ENCODE measurements at places on chromosomes 5 and 9.

GRCh38 chr9:80030801-80031200 is 459.0 kb downstream of the TLE4 start:
- DNase-seq, result peak; percentile 14

- DNase-seq, result no peak
Measured at GRCh38 chr9:31486630-31487029, 897.8 kb upstream of the ACO1 start.

DNA sequence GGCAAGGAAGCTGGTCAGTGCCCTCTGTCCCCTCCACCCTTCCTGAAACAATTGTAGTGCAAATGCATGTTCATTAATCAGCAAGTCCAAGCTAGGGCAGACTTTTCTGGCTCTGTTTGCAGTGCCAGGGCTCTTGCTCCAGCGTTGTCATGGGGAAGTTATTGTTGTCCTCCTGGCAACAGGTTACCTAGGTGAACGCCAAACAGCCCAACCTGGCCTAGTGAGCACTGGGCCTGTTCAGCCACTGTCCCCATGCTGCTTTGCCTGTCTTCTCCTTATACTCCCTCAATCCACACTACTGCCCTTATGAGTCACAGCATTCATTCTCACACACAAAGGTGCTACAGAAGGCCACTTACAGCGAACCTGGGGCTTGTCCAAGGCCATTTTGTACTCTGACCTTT is 34.5 kb upstream of the GLIS3 start:
- DNase-seq, result no peak

- no peak for DNase-seq
Measured at GRCh38 chr5:11075035-11075805, 314.2 kb upstream of the DAP start.

DNA sequence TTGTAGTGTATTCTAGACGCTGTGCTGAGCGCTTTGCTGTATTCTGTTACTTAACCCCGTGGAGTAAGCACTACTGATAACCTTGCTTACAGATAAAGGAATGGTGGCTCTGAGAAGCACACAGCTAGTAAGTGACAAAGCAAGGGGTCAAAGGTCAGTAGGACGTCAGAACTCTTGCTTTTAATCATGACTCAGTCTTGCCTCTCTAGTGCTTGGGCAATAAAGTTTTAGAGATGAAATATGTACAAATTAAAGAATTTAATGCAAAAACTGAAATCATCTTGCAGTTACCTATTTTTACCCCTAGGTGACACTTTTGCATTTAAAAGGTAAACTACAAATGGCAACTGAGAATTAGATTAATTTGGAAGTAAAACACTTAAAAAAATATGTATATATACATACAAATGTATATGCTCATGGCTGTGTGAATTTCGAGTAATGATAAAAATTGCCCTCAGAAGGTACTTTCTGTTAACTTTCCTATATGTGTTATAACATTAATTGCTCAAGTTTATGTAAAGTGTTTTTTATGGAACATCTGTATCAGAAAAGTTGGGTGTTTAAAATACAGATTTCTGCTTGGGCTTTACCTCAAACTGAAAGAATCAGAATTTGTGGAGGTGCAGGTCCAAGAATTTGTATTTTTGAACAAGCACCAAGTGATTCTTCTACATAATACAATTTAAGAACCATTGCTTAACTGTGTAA is 175.1 kb upstream of the DAB2 start:
- peak; percentile 90 for DNase-seq

DNA sequence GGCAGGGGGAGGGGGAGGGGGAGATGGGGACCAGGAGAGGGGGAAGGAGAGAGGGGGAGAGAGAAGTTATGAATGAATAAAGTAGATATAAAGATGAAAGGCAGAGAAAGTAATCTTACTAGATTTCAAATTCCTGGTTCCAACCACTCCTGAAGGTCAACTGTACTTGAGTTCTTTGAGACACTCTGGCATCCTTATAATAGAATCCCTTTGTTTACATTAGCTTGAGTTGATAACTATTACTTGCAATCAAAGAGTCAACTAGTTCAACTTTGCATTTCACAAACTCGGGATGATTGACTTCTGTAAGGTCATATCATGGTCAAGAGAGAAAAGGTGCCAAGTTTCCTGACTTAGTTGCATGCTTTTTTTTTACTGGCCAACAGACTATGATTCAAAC is 42.2 kb downstream of the BAAT start:
- peak; percentile 5 for DNase-seq

DNA sequence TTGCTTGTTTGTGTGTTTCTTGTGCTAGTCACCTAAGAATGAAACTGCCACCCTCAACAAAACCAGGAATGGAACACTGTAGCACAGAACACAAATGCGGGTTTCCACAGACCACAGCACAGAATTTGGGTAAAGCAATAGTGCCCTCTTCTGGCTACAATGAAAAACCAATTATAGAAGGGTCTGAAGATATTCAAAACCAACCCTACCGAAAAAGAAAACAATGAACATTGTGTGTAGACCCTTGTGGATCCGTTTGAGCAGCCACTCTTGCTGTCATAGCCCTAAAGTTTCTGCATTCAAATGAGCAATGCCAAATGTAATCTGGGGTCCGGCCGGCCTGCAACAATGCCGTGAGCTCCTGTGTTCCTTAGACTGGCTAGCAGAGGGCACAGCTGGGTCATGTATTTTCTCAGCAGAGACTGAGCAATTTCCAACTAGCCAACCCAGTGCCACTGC is 8.3 kb upstream of the ENC1 start:
- DNase-seq, result peak; percentile 71

- DNase-seq, result peak; percentile 53
Measured at GRCh38 chr5:111507276-111507675, 5.1 kb downstream of the STARD4 start.

- DNase-seq, result peak; percentile 13
Measured at GRCh38 chr5:150700246-150700593, 642 bp downstream of the RBM22 start.

- DNase-seq, result no peak
Measured at GRCh38 chr5:45162974-45163373, 354.2 kb downstream of the MRPS30 start.

GRCh38 chr9:33907347-33907746 is 90.4 kb downstream of the UBE2R2 start:
- no peak for DNase-seq

GRCh38 chr5:137179203-137179602 is 319.9 kb downstream of the SPOCK1 start:
- DNase-seq, result no peak

GRCh38 chr5:90640484-90641059 is 82.0 kb downstream of the ADGRV1 start:
- DNase-seq, result peak; percentile 1

DNA sequence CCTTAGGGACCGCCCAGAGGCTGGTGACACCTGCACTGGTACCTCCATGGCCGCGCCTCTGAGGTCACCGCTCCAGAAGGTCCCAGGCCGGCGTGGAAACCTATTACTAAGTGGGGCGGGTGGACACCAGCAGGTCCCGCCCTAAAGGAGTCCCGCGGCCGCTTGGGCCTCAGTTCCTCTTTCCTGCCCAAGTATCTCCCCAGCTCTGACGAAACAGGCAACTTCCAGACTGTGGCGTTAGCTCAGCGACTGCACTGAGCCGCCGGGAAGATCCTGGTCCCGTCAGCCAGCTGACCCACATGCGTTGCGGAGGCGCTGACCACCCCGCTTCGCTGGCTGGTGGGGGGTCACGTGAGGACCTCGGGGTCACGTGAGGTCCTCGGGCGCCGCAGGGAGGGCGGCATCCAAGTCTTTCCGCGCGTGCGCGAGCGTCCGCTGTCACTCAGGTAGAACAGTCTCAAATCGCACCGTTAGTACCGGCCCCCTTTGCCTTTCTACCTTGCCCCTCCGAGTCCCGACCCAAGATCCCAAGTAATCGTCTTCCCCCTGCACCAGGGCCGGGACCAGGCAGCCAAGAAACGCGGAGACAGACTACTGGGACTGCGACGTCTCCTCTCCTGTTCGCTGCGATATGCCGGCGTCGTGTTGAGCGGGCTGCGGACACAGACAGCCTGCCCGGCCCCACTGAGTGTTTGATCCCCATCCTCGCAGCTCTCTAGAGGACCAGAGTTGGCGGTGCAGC is 53.7 kb upstream of the KDM4C start:
- DNase-seq, result peak; percentile 80

DNA sequence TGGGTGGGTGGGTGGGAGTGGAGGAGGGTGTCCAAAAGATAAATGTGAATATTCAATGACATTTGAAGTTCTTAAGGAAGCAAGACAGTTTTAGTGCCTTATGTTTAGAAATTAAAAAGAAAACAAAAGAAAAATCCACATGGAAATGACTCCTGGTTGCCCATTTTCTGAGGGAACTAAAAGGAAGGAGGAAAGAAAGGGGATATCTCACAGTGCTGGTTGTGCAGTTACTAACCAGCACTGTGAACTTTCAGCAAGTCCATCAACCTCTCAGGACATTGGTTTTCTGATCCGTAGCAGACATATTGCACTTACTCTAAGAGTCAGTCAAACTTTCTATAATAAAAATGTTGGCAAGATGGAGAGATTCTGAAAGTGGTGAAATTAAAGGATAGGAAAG is 431.0 kb upstream of the CLINT1 start:
- DNase-seq, result no peak

DNA sequence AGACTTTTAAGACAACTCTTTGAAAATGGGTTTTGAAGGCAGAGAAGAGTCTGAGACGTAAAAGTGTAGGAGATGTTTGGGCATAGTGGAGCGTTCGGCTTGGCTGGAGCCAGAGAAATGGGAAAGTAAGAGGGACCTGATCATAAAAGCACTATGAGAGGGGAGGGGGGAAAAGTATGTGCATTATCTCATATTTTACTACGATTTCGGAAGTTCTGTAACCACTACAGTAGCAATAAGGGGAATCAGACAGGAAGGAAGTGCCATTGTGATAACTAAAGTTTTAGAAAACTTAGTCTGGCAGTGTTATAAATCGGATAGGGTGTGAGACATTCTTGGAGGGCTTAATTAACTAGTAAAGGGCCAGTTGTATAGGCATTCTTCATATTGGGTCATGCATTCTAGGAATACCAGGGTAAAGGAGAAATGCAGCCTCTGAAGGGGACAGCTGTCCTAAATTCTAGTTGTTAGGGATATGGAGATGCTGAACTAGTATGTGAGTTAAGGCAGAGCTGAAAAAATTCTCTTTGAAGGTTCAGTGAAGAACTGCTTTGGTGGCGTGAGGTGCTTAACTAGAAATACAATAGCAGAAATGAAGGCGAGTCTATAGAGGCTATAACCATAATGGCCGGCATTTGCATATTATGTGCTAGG is 83.8 kb upstream of the FREM1 start:
- no peak for DNase-seq

DNA sequence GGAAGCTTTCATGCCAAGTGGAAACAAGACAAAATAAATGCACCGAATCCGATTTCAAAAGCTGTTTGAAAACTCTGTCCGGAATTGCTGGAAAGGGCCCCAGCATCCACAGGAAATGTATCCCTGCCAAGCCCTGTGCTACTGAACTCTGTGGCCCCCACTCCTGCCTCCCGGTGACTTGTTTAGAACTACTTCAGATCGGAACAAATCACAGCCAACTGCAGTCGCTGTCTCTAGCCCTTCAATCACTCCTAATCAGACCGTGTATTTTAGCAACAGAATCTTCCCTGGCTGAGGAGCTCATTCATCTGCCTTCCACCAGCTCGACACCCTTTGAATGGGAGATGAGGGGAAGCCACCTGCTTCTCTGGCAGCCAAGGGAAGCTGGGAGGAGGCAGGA is 94.1 kb downstream of the KCNIP1 start:
- DNase-seq, result no peak

- peak; percentile 9 for DNase-seq
Measured at GRCh38 chr9:94082553-94082952, 1.7 kb upstream of the PTPDC1 start.

DNA sequence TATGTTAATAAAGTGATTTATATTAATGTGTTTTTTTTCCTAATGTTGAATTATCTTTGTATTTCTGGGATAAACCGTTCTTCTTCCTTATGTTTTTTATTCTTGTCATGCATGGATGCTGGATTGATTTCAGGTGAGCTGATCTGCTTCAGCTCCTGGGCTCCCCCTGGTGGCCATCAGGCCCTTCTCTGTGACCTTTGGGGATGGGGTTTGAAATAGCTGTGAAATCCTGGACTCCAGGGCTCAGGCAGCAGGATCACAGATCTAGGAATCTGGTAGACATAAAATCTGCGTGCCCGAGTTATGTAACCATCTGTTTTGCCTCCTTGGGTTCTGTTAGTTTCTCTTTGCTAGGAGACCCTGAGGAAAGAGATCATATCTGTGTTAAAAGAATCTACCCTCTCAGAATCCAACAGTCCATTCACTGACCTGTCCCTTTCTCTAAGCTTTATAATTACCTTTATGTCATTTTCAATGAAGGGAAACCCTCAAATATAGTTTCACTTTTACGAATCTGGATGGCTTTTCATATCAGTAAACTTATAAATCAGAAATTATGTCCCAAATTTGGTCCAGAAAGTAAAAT is 12.2 kb upstream of the OR13J1 start:
- peak; percentile 58 for DNase-seq

DNA sequence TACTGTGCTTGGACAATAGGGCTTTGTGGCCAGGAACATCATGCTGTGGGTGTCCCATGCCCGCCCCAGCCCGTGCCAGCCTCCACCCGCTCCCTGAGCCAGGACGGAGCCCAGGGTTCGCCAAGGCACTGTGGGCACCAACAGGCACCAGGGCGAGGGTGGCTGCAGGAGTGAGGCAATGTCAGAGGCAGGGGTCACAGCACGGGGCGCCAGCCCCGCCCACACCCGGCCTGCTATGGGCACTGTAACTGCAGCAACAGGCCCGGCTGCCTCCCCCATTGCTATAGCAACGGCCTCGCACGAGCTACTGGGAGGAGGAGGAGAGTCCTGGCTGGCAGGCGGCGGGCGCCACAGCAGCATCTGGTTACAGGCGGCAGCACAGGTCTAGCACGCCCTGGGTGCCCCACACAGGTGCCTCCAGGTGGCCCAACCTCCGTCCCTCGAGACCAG is 2.5 kb downstream of the ABCA2 start:
- DNase-seq, result no peak

DNA sequence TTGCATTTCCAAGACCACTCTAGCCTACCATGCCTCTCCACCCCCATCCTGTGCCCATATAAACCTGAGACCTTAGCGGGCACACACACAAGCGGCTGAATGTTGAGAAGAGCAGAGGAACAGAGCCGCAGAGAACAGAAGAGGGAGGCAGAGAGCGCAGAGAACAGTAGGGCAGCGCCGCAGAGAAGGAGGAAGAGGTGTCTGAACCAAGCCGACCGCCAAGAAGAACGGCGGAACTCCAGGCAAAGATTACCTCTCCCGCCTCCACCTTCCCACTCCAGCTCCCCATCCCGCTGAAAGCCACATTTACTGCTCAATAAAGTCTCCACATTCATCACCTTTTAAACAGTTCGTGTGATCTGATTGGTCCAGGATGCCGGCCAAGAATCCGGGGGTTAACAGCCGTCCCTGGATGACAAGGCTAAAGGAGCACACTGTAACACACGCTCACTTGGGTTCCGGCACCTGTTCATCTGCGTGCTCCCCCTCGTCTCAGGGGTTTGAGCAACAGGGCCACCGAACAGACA is 33.2 kb downstream of the GRIN3A start:
- DNase-seq, result peak; percentile 11

- peak; percentile 67 for DNase-seq
Measured at GRCh38 chr5:164203581-164204225, 698.3 kb downstream of the MAT2B start.

GRCh38 chr9:98256756-98257155 is 1.3 kb upstream of the TBC1D2 start:
- DNase-seq, result no peak

GRCh38 chr5:36904677-36905076 is 28.1 kb downstream of the NIPBL start:
- peak; percentile 13 for DNase-seq

- no peak for DNase-seq
Measured at GRCh38 chr9:38619556-38620447, 594 bp downstream of the ANKRD18A start.

Measured in iris pigment epithelial cell (primary cell).